Stimulated activated CD8-positive, alpha-beta memory T cell treated with anti-CD3 and anti-CD28 coated beads, Interleukin-4, amount 100 ng/mL, for 24 hours (primary cell): ENCODE measurements at places on chromosomes 16 and 17.

GRCh38 chr16:70658921-70659320 lies 12.6 kb downstream of the IL34 start:
- no peak for DNase-seq

DNA sequence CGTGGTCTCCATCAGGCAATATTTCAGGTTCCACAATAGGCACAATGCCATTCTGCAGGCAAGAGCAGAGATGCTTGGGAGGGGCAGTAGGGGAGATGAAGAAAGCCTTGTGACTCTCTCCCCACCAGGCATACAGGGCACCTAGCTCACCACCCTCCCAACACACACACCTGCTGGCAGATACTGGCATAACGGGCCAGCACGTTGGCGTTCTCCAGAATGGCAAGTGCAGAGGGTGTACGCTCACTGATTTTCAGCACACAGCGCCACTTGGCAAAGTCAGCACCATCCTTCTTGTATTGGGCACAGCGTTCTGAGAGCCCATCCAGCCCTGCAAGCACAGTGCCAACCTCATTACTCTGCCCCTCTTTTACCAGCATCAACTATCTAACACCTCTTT lies 2.2 kb downstream of the ALDOC start:
- DNase-seq: no peak

GRCh38 chr17:72399608-72400487 lies 279.0 kb downstream of the SOX9 start:
- DNase-seq: no peak

- no peak for DNase-seq
Measured at GRCh38 chr16:70250748-70251628, 752 bp downstream of the EXOSC6 start.

- no peak for DNase-seq
Measured at GRCh38 chr17:2388020-2388682, 12.7 kb downstream of the MNT start.

- DNase-seq: no peak
Measured at GRCh38 chr16:55846598-55847346, 13.9 kb upstream of the CES1 start.

DNA sequence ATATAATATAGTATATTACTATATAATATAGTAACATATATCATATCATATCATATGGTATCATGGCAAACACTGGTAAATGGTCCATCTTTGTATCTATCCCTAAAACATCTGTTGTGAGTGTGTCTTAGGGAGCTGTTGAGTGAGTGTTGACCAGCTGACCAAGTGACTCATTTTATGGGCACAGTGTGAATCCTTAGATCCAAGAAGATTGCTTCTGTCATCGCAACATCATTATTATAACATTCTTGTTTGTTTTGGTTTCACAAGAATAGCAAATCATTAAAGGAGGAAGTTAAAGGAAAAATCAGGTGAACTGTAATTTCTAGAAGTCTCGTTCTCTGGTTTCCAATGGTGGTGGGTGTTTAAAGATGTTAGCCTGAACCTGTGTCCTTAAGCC lies 11.7 kb upstream of the MAF start:
- no peak for DNase-seq

GRCh38 chr16:46986438-46986837 lies 13.0 kb upstream of the DNAJA2 start:
- no peak for DNase-seq

GRCh38 chr17:2897605-2898004 lies 101.4 kb downstream of the RAP1GAP2 start:
- no peak for DNase-seq

DNA sequence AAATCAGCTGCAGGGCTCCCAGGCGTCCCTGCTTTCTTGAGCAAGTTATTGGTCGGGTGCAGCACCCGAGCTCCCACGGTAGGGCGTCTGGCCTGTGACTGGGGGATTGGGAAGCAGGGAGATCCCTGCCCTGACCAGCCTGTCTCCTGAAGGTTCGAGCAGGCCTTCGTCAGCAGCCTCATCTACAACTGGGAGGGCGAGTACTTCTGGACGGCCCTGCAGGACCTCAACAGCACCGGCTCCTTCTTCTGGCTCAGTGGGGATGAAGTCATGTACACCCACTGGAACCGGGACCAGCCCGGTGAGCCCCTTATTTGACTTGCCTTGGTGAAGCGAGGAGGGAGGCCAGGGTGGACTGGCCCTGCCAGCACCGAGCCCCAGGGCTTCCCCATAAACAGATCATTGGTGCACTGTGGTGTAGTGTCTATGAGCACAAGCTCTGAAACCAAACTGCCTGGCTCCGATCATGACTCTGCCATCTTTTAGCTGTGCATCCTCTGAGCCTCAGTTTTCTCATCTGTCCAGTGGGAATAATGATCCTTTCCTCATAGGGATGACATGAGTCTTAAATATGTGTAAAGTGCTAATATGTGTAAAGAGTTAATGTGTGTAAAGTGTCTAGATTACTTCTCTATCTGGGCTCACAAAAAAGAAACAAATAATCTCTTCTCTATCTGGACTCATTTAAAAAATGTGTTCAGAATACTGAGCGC lies 48.9 kb downstream of the MRC2 start:
- DNase-seq: no peak

- DNase-seq: no peak
Measured at GRCh38 chr16:76162046-76162445, 115.2 kb upstream of the CNTNAP4 start.

DNA sequence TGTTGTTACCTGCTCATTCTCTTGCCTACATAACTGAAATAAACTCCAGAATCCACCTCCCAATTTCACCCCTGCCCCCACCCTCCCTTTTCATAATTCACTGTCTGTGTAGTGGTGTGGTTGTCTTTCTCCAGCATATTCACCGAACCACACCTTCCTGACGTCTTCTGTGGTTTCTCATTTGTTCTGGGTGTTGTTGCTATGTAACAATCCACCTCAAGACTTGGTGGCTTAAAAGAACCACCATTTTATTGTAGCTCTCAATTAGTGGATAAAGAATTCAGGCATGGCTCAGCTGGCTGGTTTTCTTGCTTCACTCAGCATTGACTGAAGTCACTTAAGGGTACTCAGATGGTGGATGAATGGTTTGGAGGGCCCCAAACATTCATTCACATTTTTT lies 229.8 kb downstream of the MAF start:
- no peak for DNase-seq

- peak; percentile 42 for DNase-seq
Measured at GRCh38 chr16:66961065-66961744, at the start of gene CES3. TSS of gene CES3 (plus strand) at chr16:66961266. CDS start at chr16:66961308, 42 bp downstream.

GRCh38 chr16:85049706-85050305 lies 22.2 kb downstream of the KIAA0513 start:
- no peak for DNase-seq

GRCh38 chr17:6046931-6047330 lies 23.2 kb upstream of the WSCD1 start:
- DNase-seq: no peak

DNA sequence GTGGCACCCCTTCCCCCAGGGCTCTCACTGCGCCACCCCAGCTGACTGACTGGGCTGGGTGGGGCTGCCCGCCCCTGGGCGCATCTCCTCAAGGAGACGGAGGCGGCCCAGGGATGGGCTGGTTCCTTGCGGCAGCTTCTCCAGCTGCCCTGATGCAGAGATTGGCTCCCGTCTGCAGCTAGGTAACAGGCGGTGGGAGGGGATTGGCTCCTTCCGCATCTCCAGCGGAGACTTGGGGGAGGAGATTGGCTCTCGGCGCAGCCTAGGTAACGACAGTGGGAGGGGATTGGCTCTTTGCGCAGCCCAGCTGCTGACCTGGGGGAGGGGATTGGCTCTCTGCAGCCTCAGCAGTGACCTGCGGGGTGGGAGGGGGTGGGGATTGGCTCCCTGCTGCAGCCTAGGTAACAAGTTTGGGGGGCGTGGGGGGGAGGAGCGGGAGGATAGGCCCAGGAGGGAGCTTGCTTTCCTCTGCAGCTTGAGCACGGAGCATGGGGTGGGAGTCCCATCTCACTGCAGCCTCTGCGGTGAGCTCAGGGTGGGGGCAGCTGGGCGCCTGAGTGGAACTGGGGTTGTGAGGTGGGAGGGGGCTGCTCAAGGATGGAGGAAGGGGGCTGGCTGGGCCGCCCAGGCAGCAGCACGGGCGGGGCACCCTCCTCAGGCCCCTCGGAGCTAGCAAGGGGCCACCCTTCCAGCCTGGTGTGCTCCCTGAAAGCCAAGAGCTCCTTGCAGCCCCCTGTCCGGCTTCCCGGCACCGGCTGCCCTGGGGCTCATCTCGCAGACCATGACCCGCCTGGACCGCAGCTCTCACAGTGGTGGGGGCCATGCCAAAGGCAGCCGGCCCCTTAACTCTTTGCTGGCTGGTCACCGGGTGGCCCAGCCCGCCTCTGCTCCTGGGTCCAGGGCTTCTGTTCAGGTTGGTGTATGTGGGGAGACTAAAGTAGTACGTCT lies 6.4 kb downstream of the NFE2L1 start:
- no peak for DNase-seq

- DNase-seq: no peak
Measured at GRCh38 chr17:38877130-38877851, 7.4 kb downstream of the LASP1 start.

DNA sequence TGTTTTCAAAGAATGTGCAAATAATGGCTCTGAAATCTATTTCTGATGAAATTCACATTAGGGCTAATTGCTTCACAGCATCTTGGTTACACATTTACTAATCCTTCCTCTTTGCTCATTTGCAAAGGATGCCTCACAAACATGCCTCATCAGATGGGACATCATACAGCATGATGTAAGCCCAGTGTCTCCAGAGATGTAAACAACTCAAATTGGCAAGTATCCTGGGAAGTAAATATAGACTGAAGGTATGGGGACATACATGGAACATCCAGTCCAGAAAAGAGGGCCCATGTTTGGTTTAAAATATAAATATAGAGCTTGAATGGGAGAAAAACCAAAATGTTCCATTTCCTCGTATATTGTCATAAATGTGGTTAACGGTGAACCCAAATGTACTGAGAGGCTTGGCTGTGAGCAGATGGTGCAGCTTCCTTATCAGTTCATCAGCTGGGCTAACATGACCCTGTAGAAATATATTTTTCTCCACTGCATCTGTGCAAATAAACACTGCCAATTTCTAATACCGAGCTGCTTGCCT lies 142.9 kb upstream of the NUDT7 start:
- no peak for DNase-seq

GRCh38 chr17:70961341-70961740 lies 792.0 kb downstream of the KCNJ2 start:
- no peak for DNase-seq

- no peak for DNase-seq
Measured at GRCh38 chr17:75205793-75206163, 299 bp downstream of the NUP85 start.

DNA sequence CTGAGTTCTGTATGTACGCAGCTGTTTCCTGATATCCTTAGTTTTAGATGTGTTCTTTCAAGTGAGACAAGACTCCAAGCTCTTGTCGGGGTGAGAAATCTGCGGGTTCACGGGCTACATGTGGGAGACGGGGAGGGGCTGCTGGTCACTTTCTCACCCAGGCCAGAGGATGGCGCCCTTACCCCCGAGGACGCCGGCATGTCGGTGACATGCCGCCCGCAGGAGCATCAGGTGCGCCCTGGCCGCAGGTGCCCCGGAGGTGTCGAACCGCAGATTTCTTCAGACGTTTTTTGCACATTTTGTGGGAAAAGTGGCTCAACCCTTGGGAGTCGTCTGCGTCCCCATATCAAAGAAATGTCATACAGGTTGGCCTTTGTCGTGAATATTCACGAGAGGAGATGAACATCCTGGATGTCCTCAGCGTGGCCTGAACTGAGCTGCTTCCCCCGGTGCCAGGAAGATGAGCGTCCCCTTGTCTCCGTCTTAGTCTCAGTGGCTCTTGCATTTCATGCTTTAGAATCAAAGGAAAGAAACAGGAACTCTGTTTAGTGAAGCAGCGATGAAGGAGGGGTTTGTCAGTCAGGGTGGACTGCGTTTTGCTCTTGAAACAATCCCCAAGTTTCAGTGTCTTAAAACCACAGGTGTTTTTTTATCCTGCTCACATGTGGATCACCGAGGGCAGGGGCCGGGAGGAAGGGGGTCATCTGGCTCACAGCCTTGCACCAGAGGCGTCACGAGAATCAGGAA lies 75.4 kb upstream of the ZNF750 start:
- no peak for DNase-seq

GRCh38 chr17:44307387-44308186 lies 814 bp upstream of the RUNDC3A start:
- DNase-seq: no peak

DNA sequence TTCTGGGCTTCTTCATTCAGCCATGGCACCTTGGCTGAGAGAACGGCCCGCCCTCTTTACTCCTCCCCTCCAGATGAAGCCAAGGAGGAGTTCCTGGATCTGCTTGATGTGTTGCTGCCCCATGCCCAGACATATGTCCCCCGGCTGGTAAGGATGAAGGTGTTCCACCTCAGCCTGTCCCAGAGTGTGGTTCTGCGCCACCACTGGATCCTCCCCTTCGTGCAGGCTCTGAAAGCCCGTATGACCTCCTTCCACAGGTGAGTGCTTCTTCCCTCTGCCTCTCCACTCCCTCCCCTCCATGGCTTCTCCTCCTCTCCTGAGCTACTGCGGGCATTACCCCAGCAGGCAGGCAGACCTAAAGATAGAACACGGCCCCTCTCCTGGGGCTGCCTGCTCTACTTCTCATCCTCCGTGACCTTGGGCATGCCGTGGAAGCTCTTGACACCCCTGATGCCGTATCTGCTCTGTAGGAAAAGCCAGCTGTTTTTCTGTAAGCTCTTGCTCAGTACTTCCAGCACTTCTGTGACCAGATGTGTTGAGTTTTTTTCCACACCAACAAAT lies 8.7 kb downstream of the USB1 start:
- no peak for DNase-seq

- no peak for DNase-seq
Measured at GRCh38 chr17:75642784-75643642, 9.8 kb downstream of the SMIM5 start.

GRCh38 chr16:85759631-85760419 lies 8.9 kb upstream of the C16orf74 start:
- no peak for DNase-seq

DNA sequence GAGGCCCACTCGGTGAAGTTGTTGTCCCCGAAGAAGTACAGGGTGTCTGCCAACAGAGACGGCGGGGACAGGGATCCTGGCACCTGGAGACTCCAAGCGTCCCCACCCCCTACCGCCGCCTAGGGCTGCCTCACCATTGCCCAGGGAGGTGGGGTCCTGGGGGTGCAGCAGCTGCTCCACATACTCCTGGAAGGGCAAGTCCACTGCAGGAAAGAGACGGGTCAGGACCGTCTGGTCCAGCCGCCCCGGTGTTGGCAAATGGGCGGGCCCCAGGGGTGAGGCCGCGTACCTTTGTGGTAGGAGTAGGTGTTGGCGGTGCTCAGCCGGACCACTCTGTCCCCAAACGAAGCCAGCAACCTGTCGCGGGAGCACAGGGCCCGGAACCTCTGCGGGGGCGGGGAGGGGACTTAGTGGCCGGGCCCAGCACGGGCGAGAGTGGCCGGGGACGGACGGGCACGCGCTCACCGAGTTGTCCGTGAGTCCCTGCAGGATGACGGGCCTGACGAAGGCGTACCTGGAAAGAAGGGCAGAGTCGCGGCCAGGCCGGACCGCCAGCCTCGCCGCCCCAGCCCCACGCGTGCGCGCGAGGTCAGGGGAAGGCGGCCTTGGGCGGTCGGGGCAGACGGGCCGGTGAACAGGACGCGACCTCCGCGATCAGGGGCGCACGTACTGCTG lies 601 bp downstream of the JMJD8 start:
- DNase-seq: no peak
